ENCODE measurements at places on chromosomes 7 and 10. TPM values are rescaled to one million over a fixed set of nuclear protein-coding genes. Genes with fewer than 3 reads are reported as not detected.

The ANXA8L1 gene
- total RNA-seq = 0.26 TPM

The OPN1SW gene
- not detected for total RNA-seq

The CPEB3 gene
- 2.4 TPM for total RNA-seq

The LEP gene
- not detected for total RNA-seq

The FAM25G gene
- not detected for total RNA-seq

The NXPH1 gene
- not detected for total RNA-seq

The NRAP gene
- not detected for total RNA-seq

The NRG3 gene
- total RNA-seq = 0.08 TPM

The PRKAR2B gene
- 0.51 TPM for total RNA-seq

The CPA5 gene
- not detected for total RNA-seq

The FAM241B gene
- total RNA-seq = 29.1 TPM

The PRLHR gene
- total RNA-seq = not detected

The C7orf57 gene
- 3.2 TPM for total RNA-seq

The HOXA13 gene
- 1.2 TPM for total RNA-seq

The CALML3 gene
- not detected for total RNA-seq

The AEBP1 gene
- 0.62 TPM for total RNA-seq

The TMEM270 gene
- 0.72 TPM for total RNA-seq

All from Panc1 (cell line).